NCI-H187 treated with DMSO at 0.1 percent for 48 hours (cell line): ENCODE measurements at places on chromosomes 1 and 21.

GRCh38 chr1:228393268-228393701, 13.3 kb downstream of the TRIM11 start:
- DNase-seq, result no peak

GRCh38 chr1:9191231-9191630, 43.3 kb upstream of the H6PD start:
- no peak for DNase-seq

GRCh38 chr1:50847303-50847702, 112.8 kb downstream of the FAF1 start:
- DNase-seq, result no peak

GRCh38 chr1:96968541-96968940, 247.0 kb downstream of the PTBP2 start:
- no peak for DNase-seq

DNA sequence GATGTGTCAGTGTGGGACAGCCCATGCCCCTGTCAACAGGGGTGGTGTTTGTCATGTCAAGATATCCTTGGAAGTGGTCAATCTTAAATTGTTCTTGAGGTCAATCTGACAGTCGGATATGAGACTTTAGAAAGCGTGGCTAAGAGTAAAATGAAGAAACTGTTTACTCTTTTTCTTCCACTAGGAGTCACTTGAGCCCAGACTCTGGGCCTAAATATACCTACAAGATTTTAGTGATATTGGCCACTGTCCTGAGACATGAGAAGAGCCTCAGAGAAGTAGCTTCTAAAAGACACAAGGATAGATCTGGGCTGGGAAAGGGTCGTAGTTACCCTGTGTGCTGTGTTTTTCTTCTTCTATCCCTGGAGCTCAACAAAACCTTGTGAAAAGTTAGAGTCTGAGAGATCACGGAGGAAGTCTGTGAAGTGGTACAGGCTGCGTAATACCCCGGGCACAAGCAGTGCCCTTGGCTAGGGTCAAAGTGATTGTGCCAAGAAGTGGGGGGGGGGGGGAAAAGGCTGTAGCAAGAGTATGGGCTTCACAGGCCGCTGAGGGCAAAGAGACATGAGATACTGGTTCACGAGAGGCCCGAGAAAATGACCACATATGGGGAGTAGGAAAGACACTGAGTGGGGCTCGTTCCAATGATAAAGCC, 355.2 kb upstream of the GREM2 start:
- no peak for DNase-seq

- DNase-seq, result no peak
Measured at GRCh38 chr1:17135530-17135929, 16.3 kb upstream of the PADI2 start.

DNA sequence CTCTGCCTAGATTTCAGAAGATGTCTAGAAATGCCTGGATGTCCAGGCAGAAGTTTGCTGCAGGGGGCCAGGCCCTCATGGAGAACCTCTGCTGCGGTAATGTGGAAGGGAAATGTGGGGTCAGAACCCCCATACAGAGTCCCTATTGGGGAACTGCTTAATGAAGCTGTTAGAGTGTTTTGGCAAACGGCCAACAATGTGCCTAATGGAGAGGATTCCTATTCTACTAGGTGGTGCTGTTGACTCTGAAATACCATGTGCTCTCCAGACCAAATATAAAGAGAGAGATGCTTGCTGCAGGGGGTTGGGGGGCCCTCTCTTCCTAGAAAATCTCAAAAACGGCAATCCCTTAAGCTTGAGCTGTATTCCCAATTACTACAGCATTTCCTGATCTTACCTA, 57.1 kb upstream of the DR1 start:
- no peak for DNase-seq

DNA sequence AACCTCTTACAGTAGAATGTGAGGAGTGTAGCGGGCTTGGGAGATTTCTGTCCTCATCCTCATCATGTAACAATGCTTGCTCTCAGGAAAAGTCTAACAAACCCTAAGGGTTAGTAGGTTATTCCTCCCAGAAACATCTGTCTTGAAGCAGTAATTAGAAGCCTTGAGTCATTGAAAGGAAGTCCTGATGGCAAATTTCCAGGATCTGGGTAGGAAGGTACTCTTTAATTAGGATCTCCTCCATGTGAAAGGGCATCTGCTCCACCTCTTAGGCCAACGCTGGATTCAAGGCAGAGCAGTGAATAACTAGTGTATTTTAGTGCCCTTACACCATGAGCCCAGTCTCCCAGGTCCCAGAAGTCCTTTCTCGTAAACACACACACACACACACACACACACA, 106.6 kb upstream of the BARHL2 start:
- DNase-seq, result no peak
